C1 segment of cervical spinal cord (tissue), 14 donors: ENCODE measurements at places on chromosomes 6 and 20.

- DNase-seq = no peak
These were observed 76.3 kb downstream of the SLC22A23 start for GRCh38 chr6:3380344-3381232.

- DNase-seq = no peak
These were observed 10.6 kb downstream of the RBM24 start for GRCh38 chr6:17291778-17292177.

DNA sequence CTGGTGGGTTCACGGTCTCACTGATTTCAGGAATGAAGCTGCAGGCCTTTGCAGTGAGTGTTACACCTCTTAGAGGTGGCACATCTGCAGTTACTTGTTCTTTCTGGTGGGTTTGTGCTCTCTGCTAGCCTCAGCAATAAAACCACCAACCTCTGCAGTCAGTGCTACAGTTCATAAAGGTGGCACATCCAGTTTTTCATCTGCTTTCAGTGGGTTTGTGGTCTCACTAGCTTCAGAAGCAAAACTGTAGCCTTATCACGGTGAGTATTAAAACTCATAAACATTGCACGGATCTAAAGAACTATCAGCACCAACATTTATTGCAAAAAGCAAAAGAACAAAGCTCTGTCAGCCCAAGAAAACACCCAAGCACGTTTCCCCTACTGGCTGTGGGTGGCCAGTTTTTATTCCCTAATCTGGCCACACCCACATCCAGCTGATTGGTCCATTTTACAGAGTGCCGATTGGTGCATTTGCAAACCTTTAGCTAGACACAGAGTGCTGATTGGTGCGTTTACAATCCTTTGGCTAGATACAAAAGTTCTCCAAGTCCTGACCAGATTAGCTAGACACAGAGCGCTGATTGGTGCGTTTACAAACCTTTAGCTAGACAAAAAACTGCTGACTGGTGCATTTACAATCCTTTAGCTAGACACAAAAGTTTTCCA, 3.4 kb upstream of the TMEM14C start:
- DNase-seq = no peak

DNA sequence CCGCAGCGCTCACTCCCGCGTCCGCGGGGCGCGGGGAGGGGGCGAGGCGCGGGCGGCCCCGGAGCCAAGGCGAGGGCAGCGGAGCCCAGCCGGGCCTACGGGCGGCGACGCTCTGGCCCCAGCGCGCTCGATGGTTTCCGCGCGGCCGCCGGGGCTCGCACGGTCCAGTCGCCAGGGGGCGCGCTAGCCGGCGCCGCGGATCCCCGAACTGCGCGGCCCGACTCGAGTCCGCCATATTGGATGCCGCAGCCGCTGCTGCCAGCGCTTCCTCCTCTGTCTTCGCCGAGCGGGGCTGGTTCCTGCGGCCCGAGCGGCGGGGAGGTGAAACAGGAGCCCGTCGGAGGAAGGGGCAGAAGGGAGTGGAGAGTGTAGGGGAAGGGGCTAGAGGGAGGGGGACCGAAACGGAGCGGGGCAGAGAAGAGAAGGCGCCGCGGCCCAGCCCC, at the start of gene SCAF8:
Gene SCAF8, plus strand, starts transcription at position 234 of the 443 bp plus-strand sequence. CDS start 485 bp downstream, outside the sequence.
- peak; percentile 54 for DNase-seq

GRCh38 chr6:117200067-117200466, 65.3 kb upstream of the VGLL2 start:
- no peak for DNase-seq
